ENCODE measurements at places on chromosomes 2 and 18.

DNA sequence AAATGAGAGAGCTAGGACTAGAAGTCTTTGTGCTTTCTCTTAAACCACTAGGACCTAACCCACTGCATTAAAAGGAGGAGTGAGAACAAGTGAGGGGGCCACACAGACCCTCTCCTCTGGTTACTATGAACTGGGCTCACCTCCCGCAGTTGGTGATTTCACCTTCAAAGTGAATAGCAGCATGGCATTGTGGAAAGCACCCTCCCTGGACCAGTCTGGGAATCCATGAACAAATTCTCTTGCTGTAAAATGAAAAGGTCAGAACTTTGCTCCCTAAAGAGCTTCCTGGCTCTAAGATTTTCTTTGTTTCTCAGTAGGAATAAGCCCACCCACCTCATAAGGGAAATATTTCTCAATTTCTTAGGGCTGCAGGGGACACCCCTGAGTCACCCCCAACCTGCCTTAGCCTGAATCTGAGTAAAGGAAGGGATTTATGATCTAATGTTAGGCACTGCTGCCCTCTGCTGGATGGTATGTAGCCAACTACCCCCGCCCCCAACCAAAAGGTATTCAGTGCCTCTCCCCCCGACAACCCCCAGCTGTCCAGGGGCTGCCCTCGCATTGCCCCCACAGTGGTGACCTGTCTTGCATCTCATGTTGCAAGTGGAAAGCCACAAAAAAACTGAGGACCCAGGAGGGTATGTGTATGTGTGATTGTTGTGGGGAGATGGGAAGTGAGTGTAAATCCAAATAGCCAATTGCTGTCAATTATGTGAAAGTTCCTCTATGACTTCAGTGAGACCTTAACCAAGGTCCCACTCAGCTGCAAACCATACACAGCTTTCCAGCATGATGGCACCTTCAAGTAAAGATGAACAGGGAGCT is 230.9 kb upstream of the SLC14A2 start:
- peak; percentile 62 for DNase-seq

DNA sequence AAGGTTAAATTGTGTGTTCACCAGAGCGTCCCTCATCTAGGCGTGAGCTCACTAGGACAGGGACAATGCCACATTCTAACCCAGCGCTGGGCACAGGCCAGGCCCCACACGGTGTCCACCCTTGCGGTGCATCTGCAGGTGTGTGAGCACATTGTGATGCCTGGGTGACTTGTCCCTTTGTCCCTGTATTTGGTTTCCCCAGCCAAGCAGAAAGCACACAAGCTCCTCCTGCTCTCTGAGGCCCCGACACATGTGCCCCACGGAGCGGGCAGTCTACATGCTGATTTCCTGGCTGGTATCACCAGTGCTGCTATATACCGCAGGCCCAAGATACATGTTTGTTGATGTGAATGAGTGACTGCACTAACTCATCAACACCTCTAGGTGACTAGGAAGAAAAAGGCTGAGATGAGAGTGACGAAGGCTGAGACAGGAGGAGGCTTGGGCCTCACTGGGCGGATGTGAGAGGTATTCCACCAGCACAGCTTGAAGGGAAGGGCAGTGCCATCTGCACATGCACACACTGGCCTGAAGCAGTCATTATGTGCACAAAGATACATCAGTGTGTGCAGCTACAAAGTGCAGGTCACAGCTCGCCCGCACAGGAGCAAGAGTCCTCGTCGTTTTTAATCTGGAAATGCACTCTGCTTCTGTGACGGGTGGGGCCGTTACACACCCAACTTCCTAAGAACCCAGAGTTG is 205.9 kb downstream of the EIPR1 start:
- no peak for DNase-seq

DNA sequence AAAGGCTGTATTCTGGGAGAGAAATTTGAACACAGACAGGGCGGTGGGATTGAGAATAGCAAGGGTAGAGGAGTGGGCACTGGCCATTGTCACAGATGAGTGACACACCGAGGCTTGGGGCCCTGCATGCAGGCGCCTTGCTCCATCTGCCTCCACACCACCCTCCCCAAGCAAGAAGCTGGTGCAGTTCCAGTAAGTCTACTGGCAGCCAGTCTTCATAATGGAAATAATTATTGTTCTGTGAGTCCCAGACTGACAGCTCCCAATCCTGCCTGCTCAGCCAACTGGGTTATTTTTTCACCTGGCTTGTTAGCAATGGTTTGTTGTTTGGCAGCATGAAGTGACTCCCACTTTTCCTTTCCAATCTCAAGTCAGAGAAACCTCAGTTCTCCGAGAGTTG is 13.0 kb downstream of the TTC32 start:
- DNase-seq = no peak

DNA sequence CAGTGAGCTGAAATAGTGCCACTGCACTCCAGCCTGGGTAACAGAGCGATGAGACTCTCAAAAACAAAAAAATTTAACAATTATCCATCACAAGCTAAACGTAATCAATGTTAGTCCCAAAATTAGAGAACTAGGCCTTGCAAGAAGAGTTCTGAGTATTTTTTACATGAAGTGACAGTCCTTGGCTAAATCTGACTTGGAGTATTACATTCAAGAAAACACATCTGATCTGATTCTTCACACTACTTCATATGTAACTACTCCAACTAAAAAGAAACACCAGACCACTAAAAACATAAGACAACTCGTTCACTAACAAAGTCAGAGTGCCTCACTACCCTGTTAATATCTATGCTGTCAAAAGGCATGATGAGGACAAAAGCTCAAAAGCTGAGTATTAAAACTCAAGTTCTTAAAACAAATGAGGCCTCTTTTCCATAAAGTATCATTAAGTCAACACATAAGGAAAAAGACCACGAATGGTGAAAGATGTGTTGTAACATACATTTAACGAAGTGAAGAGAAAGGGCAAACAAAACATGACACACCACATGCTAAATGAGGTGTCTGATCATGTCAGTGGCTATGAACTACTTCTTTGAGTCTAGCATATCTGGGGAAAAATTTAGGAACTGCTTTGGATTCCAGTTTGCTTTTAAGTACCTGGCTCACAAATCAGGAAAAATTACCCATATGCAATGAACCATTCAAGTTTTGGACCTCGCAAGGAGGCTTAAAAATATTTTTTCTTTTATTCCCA is 42.4 kb downstream of the TRIP12 start:
- DNase-seq = no peak

DNA sequence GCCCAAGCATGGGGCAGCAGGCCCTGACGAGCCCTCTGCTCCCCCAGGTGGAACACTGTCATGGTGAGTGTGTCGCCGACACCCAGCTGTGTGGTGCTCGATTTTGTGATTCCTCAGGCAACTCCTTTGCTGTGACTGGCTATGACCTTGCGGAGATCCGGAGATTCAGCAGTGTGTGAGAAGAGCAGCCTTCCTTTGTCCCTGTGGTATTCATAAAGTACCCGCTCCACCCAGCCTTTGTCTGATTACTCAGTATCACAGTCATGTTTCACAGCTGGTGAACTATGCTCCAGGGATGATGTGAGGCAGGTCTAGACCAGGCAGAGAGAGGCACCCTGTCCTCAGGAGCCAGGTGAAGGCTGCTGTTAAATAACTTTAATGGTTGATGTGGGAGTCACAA is 4.0 kb downstream of the WDR54 start:
- DNase-seq = no peak

GRCh38 chr2:159176555-159176954 is 109.9 kb downstream of the WDSUB1 start:
- DNase-seq = no peak

DNA sequence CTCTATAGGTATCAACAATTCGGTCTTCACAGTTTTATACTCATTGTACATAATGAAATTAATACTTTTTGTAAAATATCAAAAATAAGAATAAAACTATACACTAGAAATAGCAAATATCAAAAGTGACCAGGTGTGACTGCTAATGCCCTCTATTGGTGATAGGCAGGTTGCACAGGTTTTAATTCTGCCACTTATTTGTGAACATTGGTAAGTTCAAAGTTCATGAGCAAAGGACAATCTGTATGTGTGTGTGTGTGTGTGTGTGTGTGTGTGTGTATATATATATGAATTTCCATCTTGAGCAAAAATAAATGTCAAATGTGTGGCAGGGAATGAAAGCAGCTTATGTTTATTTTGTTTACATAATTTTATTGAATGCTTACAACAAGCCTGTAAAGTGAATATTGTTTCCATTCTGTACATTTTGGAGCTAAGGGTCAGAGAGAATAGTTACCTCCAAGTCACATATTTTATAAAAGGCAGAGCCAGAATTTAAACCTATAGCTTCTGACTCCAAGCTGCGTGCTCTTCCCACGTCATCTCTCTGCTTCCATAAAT is 537.4 kb downstream of the CPS1 start:
- DNase-seq = no peak

- DNase-seq = no peak
Observed at GRCh38 chr2:150232321-150232720, 255.1 kb downstream of the RND3 start.

DNA sequence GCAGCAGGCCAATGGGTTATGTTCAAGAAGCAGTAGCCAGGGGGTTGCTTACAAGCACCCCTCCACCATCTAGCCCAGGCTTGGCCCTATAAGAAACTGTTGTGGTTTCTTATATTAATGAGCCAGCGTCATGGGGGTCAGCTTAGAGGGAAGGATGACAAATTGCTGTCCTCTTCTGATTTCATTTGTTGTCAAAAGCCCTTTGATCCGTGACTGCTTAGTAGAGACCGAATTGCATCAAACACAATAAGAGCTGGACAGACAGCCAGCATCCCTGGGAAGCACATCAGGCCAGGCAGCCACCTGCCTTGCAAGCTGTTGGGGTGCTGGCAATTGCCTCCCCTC is 206.6 kb upstream of the SETBP1 start:
- no peak for DNase-seq

DNA sequence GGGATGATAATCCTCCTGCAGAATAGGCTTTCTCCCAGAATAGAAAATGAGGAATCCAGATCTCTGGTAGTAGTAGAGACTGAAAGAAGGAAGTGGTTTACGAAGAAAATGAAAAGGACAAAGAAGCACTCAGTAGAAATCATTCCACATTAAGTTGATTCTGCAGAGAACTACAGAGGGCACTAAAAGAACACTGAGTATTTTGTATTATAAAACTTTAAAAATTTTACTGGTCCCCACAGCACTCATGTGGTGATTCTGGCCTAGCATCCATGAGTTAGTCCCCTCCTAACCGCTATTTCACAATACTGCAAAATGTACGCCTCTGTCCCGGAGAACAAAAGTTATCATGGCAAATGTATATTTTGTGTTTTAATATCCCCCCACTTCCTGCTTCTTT is 42.9 kb upstream of the SLC35F5 start:
- DNase-seq = no peak

- DNase-seq = no peak
Observed at GRCh38 chr2:177260379-177260778, 4.1 kb downstream of the NFE2L2 start.

DNA sequence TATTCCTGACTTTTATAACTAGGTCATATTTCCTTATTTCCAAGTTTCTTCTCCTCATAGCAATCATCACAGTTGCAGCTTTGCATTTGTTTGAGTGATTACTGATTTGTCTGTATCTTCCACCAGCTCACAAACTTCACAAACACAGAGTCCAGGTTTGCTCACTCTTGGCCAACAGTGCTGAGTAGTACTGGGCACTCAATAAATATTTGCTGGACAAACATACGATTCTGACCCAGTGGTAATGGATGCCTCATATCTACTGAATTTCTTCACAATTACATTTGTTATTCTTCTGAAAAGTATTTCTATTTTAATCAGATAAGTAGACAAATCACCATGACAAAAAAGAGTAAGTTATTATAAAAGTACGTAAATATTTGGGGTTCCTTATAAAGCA is 516.3 kb downstream of the TDRD15 start:
- DNase-seq = no peak

- no peak for DNase-seq
Observed at GRCh38 chr2:169493360-169493759, 14.1 kb downstream of the BBS5 start.

- no peak for DNase-seq
Observed at GRCh38 chr2:86747711-86748639, 27.9 kb downstream of the RMND5A start.

DNA sequence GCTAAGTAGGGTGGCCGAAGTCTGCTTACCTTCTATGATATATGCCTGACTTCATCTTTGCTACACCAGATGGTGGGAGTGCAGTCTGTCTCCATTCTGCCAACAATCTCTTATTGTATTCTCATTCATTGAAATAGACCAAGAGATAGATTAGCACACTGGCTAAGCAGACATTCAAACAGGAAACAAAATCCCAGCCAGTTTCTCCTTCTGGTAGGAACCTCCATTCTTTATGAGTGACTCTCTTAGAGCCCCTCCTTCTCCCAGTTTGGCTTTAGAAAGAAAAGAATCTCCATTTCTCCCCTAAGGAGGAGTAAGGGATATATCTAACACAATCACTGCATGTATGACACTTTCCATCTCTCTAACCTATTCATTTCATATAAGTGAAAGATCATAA is 118.9 kb upstream of the COL5A2 start:
- DNase-seq = no peak

DNA sequence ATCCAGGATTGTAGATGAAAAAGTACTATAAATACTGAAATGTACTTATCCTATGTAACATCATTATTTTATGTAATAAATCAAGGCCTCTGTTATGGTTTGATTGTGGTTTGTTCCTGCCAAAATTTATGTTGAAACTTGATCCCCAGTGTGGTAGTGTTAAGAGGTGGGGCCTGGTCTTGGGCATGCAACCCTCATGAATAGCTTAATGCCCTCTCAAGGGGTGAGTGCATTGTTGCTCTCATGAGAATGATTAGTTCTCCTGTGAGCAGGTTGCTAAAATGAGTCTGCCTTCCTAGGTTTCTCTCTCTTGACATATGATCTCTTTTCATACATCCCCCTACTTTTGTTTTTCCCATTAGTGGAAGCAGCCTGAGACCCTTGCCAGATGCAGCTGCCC is 915.4 kb downstream of the TSN start:
- DNase-seq = no peak

GRCh38 chr2:8639122-8639635 is 42.7 kb upstream of the ID2 start:
- no peak for DNase-seq

DNA sequence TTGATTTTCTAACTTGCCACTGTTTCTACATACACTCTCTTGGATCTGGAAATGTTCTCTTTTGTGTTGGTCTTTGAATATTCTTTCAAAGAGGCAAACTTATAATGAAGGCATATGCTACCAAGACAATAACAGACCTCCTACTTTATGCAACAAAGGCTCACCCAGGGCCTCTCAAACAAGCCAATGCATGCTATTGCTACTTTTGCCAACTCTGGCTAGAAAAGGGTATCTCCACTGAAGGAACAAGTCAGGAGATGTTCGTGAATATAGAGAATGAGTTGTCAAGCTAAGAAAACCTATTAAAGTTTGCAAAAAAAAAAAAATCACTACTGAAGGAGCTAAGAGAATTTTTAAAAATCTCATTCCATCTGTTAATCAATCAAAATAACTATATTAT is 15.9 kb upstream of the DSG2 start:
- DNase-seq = no peak

- no peak for DNase-seq
Observed at GRCh38 chr18:60147323-60147722, 225.3 kb downstream of the MC4R start.

- no peak for DNase-seq
Observed at GRCh38 chr2:144310484-144310883, 209.4 kb downstream of the ZEB2 start.
